ENCODE measurements at places on chromosomes 7 and 10. TPM values are rescaled to one million over a fixed set of nuclear protein-coding genes. Genes with fewer than 3 reads are reported as not detected.

DNA sequence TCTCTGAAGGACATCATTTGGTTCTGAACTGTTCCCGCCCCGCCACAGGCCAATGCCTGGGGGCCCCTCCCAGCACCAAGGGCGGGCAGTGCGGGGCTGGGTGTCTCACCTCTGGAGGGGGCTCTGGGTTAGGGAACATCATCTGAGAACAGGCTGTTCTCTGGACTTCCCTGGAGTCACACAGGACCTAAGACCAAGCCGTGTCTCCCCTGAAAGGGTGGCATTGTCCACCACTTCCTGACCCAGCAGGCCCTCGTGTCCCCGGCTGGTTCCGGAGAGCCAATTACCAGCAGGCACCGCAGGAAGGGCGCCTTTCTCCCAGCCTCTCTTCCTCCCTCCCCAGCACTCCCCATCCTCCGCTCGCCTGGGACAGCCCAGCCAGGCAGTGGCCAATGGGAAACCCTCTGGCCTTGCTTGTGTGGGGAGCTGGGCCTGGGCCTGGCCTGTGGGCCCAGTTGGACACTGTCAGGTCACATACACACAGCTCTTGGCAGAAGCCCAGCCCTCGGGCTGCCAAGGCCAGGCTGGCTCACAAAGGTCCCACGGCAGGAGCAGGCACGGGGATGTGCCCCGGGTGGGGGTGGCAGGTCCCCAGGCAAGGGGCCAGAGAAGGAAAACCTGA lies 119.5 kb downstream of the SPDYE5 start:
- peaks cover 2% of the 10 kb centered on the region for H3K4me1 ChIP-seq
- H3K27ac ChIP-seq, result no peak overlapping the region
- no peak overlapping the region for H3K4me3 ChIP-seq
- H3K36me3 ChIP-seq, result no peaks in the 10 kb centered on the region
- DNase-seq, result no peak
- no peaks in the 10 kb centered on the region for H3K27me3 ChIP-seq

GRCh38 chr7:150860291-150860977 lies 8.1 kb downstream of the AOC1 start:
- H3K27me3 ChIP-seq, result no peaks in the 10 kb centered on the region
- H3K4me3 ChIP-seq, result no peak overlapping the region
- no peak for DNase-seq
- H3K36me3 ChIP-seq, result no peaks in the 10 kb centered on the region
- H3K4me1 ChIP-seq, result no peaks in the 10 kb centered on the region
- no peak overlapping the region for H3K27ac ChIP-seq

DNA sequence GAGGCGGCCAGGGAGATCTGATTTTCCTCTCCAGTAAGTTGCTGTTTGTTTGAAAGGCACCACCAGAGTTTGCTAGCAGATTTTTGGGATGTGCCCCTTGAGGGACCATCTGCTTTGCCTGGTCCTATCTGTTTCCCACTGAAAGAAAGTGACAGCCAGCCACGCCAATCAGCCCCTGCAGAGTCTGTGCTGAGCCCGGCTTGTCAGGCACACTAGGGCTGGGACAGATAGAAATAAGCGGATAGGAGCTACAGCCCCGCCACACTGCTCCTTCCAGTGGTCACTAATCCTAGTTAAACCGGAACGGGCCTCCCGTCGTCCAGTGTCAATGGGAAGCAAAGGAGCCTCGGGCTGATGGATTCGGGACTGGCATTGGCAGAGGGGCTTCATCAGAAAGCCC lies 161.9 kb upstream of the PRR15 start:
- no peak overlapping the region for H3K27ac ChIP-seq
- no peak overlapping the region for H3K4me3 ChIP-seq
- H3K36me3 ChIP-seq, result no peaks in the 10 kb centered on the region
- H3K4me1 ChIP-seq, result no peaks in the 10 kb centered on the region
- DNase-seq, result no peak

GRCh38 chr7:150487625-150488024 lies 27.0 kb upstream of the GIMAP7 start:
- no peak for DNase-seq
- peaks cover 23% of the 10 kb centered on the region for H3K4me1 ChIP-seq
- H3K27me3 ChIP-seq, result no peaks in the 10 kb centered on the region
- no peak overlapping the region for H3K4me3 ChIP-seq
- H3K27ac ChIP-seq, result no peak overlapping the region

PTPRZ1 gene
- not detected for total RNA-seq

GRCh38 chr7:142611566-142612236 lies 137.6 kb upstream of the PRSS1 start:
- no peak for DNase-seq
- no peak overlapping the region for H3K4me3 ChIP-seq
- no peaks in the 10 kb centered on the region for H3K36me3 ChIP-seq
- peaks cover 2% of the 10 kb centered on the region for H3K27me3 ChIP-seq
- peaks cover 4% of the 10 kb centered on the region for H3K4me1 ChIP-seq

GRCh38 chr7:135194494-135195095 lies 16.7 kb downstream of the WDR91 start:
- H3K4me1 ChIP-seq, result no peaks in the 10 kb centered on the region
- no peaks in the 10 kb centered on the region for H3K27me3 ChIP-seq
- no peak overlapping the region for H3K27ac ChIP-seq
- H3K4me3 ChIP-seq, result no peak overlapping the region
- DNase-seq, result no peak
- peaks cover 12% of the 10 kb centered on the region for H3K36me3 ChIP-seq

GRCh38 chr10:17669185-17669872 lies 25.4 kb downstream of the STAM start:
- H3K4me3 ChIP-seq, result peak overlapping the region; percentile 13
- H3K27me3 ChIP-seq, result no peaks in the 10 kb centered on the region
- DNase-seq, result peak; percentile 32

DNA sequence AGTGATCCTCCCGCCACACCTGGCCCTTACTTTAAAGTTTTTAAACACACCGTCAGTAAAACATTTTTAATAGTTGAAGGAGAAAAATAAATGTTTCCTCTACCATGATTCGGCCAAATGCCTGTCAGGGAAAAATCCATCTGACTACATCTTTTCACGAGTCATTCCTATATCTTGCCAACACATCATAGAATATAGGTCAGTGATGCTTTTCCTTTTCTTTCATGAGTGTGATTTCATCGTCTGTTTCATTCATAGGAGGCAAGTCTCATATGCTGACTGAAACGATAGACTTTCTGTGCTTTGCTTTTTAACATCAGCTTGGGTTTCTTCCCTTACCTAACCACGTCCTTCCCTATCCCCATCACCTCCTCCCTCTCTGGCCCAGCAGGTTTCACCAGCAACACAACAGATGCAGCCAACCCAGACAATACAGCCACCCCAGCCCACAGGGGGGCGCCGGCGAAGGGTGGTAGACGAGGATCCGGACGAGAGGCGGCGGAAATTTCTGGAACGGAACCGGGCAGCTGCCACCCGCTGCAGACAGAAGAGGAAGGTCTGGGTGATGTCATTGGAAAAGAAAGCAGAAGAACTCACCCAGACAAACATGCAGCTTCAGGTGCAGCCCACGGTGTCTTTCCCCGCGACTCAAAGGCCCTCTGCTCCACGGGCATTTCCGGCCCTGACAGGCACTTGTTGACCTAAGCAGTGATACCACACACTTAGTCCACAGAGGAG lies 149.2 kb downstream of the TRIL start:
- no peaks in the 10 kb centered on the region for H3K4me1 ChIP-seq
- H3K27me3 ChIP-seq, result no peaks in the 10 kb centered on the region
- H3K36me3 ChIP-seq, result no peaks in the 10 kb centered on the region
- no peak overlapping the region for H3K4me3 ChIP-seq

GRCh38 chr10:78464118-78464855 lies 430.6 kb downstream of the RPS24 start:
- H3K36me3 ChIP-seq, result no peaks in the 10 kb centered on the region
- no peak overlapping the region for H3K27ac ChIP-seq
- no peaks in the 10 kb centered on the region for H3K4me1 ChIP-seq
- no peak overlapping the region for H3K4me3 ChIP-seq
- DNase-seq, result no peak
- H3K27me3 ChIP-seq, result peaks cover 15% of the 10 kb centered on the region

- no peaks in the 10 kb centered on the region for H3K27me3 ChIP-seq
- no peaks in the 10 kb centered on the region for H3K36me3 ChIP-seq
- no peak overlapping the region for H3K27ac ChIP-seq
- no peak for DNase-seq
- peaks cover under 1% of the 10 kb centered on the region for H3K4me1 ChIP-seq
These were observed 102.3 kb downstream of the JAZF1 start for GRCh38 chr7:28078036-28078901.

CCT6A gene
- 74.7 TPM for total RNA-seq

All from T-cell (primary cell).